ENCODE measurements at places on chromosomes 7 and 10. TPM values are rescaled to one million over a fixed set of nuclear protein-coding genes. Genes with fewer than 3 reads are reported as not detected.

- DNase-seq, result no peak
These were observed 161.6 kb downstream of the JAZF1 start for GRCh38 chr7:28018856-28019465.

DNA sequence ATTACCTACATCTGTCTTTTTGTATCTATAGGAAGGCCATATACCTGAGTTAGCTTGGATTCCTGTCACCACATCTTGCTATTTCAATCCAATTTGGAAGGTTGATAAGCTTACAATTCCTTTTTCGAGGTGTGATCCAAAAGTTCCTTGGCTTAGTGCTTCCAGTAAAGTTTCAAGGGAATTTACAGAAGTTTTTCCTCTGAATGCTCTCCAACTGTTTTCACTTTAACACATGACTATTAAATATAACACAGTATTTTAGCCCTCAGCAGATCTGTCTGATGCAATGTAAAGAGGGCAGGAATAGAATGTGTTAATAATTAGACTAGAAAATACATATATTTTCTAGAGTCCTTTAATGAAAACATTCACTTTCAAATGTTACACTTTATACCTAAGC is 171.4 kb downstream of the DKK1 start:
- DNase-seq, result no peak

- DNase-seq, result no peak
These were observed 183.5 kb upstream of the STEAP4 start for GRCh38 chr7:88490161-88490560.

DNA sequence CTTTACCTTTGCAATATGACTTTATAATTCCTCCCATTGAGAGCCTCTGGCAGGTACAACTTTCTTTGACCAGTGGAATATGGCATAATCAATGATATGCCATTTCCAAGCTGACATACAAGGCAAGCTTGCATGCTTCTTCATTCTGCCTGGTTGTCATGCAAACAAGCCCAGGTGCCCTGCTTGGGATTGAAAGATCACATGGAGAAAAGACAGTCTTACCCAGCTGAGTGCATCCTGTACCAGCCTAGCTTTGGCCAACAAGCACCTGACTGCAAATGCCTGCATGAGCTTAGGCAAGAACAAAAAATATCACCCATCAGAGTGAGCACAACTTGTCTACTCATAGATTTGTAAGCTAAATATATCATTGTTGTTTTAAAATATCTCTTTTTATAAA is 82.9 kb upstream of the KCND2 start:
- no peak for DNase-seq

The GJC3 gene
- not detected for total RNA-seq

DNA sequence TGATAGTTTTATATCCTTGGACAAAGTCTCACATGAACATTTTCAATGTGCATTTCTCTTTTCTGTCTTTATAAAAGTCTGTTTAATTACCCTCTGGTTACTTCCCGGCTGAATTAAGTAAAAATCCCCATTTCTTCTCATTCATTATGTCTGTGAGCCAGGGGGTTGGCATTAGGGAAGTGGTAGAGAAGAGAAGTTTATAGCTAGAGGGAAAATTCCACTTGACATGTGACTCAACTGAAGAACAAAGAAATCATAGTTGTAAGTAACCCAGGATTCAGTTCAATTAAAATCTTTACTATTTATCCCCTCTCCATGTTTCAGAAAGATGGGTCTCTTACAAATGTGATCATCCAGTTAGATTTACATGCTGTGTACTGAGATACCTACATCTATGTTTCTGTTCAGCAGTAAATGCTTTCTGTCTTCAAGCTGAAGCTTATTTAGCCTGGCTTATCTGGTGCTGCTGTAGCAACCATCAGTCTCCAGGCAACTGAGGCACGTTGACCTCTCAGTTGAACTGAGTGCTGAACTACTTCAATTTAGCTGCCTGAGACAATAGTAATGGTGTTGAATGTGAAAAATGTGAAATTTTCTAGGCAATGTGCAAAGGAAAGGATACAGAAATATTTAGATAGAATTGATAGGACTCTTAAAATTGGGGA is 181.6 kb downstream of the MLLT10 start:
- no peak for DNase-seq

DNA sequence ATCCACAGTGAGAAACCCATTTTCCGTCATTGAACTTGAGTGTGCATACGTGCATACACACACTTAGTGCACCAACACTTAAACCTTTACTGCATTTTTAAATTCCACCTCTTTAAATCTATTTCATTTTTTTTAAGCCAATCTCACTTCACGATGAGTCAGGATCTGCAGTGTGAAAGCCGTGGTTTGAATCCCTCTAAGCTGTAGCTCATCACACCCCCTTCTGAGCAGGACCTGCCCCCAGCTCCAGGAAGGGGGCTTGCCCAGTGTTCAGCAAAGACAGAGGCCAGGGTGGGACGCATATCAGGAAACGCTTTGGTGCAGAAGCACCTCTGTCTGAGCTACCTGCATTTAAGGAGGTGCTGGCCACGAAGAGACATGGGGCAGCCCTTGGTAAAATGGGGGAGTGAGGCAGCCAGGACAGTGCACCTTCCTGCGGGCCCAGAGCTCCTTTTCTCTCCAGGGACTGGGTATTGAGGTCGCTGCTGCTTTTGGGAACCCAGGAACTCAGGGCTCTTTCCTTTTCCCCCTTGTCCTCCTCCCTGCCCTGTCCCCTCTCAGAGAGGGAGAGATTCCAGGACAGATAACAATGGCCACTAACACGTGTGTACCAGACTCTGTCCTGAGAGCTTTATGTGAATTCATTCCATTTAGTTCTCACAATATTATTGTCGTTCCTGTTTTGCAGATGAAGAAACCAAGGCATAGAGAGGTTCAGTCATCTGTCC is 21.7 kb downstream of the ZNF316 start:
- DNase-seq, result no peak

GRCh38 chr10:78448994-78449418 is 415.3 kb downstream of the RPS24 start:
- DNase-seq, result peak; percentile 38

DNA sequence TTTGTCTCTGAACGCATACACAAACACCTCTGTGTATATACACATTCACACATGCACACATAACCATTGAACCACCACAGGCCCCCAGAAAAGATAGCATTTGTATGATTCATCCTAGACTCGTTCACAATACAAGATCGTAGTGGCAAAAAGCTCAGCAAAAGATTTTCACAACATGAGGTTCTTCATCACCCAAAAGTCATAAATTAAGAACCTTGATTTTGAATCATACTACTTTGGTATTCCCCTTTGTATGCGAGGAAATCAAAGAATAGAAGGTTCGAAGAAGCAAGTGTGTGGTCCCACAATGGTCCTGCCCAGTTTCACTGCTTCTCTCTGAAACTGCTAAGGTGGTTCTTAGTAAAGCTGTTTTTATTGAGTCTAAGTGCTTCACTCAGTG is 200.7 kb downstream of the CELF2 start:
- no peak for DNase-seq

- DNase-seq, result peak; percentile 80
These were observed at the start of gene MEOX2 for GRCh38 chr7:15686295-15686956. TSS of gene MEOX2 (minus strand) at chr7:15686683. CDS start at chr7:15686402, 281 bp downstream.

GRCh38 chr10:116838143-116838725 is 11.1 kb upstream of the ENO4 start:
- DNase-seq, result no peak

The PHKG1 gene
- total RNA-seq, result 1.1 TPM

The THAP5 gene
- 18.1 TPM for total RNA-seq

DNA sequence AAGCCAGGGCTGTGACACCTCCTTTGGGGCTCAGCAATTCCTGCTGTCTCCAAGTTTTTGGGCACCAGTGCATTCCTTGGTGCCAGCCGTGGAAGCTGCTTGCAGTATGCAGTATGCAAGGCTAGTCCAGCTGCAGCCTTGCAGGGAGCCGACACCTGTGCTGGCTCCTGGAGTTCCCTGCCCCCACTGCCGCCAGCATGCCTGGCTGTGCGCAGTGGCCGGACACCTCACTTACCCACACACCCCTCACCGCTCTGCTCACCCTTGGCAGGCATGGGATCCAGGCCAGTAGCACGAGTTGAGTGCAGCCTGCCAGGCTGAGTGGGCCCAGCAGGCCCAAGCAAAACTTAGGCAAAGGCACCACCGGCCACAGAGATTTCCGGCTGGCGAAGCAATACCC is 77.4 kb downstream of the SAMD9 start:
- DNase-seq, result no peak

The C10orf62 gene
- total RNA-seq, result not detected

DNA sequence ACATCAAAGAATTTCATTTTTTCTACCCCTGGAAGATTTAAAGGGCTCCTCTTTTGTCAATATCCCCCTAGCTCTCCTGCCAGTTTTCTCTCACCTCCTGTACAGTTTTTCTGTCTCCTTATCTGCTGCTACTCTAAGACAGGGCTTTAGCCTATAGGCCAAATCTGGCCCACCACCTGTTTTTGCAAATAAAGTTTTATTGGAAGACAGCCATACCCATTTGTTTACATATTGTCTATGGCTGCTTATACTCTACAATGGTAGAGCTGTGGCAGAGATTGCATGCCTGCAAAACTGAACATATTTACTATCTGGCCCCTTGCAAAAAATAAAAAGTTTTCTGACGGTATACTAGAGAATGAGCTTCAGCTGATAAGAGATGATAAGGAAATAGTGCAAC is 37.4 kb upstream of the GARS1 start:
- no peak for DNase-seq

The CPN1 gene
- total RNA-seq, result not detected

The BTAF1 gene
- total RNA-seq, result 19.9 TPM

The PRF1 gene
- total RNA-seq, result 6.2 TPM

DNA sequence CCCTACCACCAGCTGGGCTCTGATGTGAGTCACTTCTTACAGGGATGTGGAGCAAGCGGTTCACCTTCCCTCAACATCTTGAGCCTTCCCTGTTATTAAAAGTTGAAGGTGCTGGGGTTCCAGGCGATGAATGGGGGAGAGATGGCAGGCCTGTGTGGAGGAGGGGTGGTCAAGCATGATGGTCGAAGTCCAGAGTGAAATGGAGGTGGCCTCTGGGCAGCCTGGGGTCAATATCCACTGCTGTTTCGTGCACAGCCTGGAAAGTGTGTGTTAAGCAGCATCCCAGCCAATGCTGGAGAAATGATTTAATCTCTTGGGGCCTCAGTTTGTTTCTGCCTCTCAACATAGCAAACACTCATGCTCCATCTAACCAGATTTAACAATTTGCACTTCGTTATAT is 33.7 kb upstream of the DMBT1 start:
- no peak for DNase-seq

GRCh38 chr7:72286519-72286918 is 125.6 kb downstream of the CALN1 start:
- no peak for DNase-seq

- no peak for DNase-seq
These were observed 33.7 kb upstream of the PLXNA4 start for GRCh38 chr7:132609906-132610520.

The HOXA3 gene
- total RNA-seq, result 14.4 TPM

The CYP3A7 gene
- not detected for total RNA-seq

The ENTPD1 gene
- total RNA-seq, result 41.6 TPM

The MOSPD3 gene
- 11.0 TPM for total RNA-seq

The NUTM2E gene
- not detected for total RNA-seq

The DIP2C gene
- 14.7 TPM for total RNA-seq

The TOMM7 gene
- 65.1 TPM for total RNA-seq

DNA sequence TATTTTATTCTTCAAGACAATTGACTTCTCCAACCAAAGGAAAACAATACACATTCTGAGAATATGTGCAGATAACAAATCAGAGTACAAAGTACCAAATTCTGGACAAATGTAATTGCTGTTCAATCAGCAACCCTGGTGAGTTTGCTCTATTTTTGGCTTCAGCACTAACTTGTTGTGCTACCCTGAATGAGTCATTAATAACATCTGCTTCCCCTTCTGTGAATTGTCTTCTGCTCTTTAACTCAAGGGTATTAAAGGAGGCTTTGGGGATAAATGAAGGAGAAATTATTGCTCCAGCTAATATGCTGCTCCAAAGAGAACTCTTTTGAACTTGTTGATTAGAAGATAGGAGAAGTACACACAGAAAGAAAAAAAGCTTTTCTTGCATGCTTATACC is 459.3 kb downstream of the HTR7 start:
- DNase-seq, result no peak

The ZDHHC4 gene
- 5.1 TPM for total RNA-seq

- DNase-seq, result no peak
These were observed 40.7 kb upstream of the GJD4 start for GRCh38 chr10:35564341-35564968.

DNA sequence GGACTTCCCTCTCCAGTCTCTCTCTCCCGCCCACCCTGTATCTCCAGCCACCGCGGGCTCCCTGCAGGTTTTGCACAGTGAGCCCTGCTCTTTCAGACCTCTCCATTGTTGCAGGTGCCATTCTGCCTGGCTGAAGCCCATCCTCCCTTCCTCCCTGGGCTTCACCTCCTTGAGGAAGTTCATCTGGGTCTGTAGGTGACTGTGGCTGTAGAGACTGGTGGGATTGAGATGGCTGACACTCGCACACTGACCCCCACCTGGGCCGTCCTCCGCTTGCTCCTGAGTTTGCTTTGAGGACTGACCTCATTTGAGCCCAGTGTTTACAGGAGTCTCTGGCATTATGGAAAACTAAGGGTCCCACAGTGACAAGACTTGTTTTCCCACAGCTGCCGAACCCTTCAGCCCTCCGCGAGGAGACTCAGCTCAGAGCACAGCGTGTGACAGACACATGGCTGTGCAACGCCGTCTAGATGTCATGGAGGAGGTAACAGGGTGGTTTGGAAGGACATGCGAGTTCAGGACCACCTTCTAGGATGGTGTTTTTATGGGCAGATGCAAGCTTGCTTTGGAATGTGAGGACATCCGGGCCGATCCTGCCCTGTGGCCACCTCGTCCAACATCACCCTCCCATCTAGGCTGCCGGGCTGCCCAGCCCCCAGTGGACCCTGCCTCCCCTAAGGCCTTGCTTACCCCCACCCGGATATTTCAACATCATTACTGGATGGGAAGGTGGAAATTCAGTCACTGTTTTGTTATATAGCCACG is 9.3 kb downstream of the PLAC9 start:
- DNase-seq, result no peak

DNA sequence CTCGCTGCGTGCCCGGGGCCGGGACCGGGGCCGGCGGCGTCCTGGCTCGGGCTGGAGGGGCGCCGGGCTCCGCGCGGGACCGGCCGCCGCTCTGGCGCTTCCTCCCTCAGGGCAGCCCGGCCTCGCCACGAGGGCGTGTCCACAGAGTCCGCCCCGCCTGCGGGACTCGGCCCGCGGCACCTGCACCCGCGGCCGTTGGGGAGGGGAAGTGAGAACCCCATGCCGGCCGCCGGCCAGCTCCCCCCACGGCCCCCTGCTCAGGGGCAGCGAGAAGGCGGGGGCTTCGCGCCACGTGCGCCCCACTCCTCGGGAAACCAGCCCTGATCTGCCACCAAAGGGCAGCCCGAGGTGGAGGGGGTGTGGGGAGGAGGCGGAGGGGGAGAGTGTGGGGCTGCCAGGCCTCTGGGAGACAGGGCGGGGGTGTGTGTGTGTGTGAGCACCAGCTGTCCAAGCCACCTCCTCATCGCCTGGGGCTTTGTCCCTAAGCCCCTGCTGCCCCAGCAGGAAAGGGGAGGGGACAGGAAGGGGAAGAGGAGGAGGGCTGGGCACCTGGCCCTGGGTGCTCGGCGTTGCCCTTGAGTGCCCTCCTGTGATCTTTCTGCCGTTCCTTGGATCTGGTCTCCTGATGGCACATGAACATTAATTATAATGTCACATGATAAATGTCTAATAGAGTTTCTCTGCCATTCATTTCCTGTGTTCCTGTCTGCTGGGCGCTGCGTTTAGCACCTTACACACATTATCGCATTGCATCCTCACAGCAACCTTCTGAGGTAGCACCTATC is at the start of gene PIK3AP1:
TSS of gene PIK3AP1 (minus strand) at position 93 of the 785 bp plus-strand sequence. CDS start 120 bp downstream, outside the sequence.
- DNase-seq, result no peak

The DTX2 gene
- 61.9 TPM for total RNA-seq

The NUDCD3 gene
- 39.3 TPM for total RNA-seq

GRCh38 chr7:113873554-113874151 is 45.2 kb downstream of the PPP1R3A start:
- DNase-seq, result no peak

- no peak for DNase-seq
These were observed 346.3 kb downstream of the DNAJB6 start for GRCh38 chr7:157682946-157683746.
